ENCODE measurements at places on chromosomes 2 and 18.

GRCh38 chr18:52175406-52175805 lies 164.6 kb upstream of the DCC start:
- no peak for DNase-seq

- no peak for DNase-seq
These were observed 95.6 kb downstream of the LAMA3 start for GRCh38 chr18:23784832-23785245.

DNA sequence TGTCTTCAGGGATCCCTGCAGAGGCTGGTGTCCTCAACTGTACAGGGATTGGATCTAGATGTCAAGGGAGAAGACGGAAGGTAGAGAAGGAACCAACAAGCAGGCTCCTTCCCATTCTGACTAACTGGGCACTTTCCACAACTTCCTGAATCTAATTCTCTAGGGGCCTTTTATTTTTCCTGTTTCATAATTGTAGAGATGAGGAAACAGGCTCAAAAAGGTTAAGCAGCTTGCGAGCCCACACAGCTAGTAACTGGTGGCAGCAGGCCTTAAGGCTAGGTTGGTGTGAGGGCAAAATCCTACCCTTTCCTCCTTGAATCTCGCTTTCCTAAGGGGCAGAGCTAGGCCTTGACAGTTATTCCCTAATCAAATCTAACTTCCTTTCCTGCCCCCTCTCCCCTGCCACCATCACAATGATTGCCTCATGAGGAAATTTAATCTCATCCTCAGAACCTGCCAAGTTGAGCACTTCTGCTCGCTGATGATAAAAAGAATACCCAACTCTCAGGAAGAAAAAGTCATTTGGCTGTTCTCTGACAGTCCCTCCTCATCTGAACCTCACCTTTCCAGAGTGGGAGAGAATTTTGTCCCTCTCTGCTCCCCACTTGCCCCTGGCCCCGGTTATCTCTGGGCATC lies 35.7 kb upstream of the POLE4 start:
- no peak for DNase-seq

GRCh38 chr2:14951569-14952285 lies 319.2 kb downstream of the LRATD1 start:
- no peak for DNase-seq

DNA sequence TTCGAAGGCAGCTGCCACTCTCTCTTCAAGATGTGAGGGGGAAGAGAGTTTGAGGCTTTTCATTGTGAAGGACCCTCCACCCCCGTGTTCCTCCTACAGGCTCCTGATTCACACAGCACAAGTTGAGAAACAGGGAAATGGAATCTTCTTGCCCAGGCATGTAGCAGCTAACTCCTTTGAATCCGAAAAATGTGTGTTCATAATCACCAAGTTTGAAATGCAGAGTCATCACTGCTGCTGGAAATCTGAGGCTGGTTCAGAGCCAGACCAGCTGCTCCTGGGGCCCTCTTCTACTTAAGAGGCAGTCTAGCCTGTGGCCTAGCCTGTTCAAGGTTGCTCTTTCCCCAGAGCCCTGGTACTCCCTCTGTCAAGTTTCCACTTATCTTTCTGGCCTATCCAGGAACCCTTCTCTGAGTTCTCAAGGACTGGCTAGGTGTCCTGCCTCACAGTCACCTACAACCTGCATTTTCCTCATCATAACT lies 166.4 kb downstream of the TMEM247 start:
- DNase-seq, result no peak

GRCh38 chr2:86661333-86661732 lies 37.7 kb upstream of the RNF103 start:
- no peak for DNase-seq

- no peak for DNase-seq
These were observed 64.9 kb downstream of the MCFD2 start for GRCh38 chr2:46850742-46851141.

DNA sequence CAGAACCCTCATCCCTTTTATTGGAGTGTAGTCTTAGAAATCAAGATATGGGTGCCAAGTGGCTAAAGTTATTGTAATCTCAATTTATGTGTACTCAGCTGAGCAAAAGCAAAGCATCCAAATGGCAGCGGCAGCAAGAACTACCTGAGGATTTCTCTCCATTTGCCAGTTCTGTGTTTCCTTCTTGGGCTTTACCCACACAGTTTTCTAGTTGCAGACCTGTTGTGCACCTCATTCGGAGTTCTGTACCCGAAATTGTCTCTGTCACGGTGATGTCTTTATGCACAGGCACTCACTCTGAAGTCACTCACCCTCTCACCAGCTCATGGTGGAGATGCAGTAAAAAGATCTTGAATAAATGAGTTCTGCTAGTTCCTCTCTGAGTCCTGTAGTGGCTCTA lies 43.6 kb downstream of the INPP4A start:
- DNase-seq, result no peak

DNA sequence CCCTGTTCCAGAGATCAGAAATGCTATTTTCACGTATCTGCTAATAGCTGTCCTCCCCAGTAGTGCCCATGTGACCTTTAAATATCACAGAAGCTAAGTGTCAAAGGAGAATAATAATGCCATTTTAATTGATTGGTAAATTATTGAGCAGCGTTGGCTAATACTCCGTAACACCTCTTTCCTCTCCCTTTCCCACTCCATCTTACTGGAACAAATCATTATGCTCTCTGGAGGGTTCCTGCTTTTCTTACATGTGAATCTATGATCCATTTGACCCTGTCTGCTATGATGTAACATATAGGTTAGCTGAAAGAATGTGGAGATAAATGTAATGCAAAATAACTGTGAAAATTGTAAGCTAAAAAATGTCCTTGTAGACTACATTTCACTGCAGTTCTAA lies 383.6 kb upstream of the GYPC start:
- no peak for DNase-seq

- no peak for DNase-seq
These were observed 102.3 kb upstream of the RFX8 start for GRCh38 chr2:101577173-101577572.

DNA sequence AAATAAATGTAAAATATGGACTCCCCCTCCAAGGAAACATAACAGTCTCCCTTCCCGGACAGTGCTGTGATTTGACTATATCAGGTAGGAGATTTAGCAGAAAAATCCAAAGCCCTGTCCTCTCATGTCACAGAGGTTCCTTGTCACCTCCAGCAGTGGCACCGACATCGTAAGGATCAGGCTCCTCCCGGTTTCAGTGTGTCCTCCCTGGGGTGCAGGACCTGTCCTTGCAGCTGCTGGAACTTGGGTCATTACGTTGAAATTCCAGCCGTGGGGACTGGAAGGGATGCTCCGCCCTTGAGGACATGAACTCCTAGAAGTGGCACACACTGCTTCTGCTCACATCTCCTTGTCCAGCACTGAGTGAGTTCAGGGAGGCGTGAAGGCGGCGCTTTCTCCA lies 101.1 kb upstream of the ODC1 start:
- DNase-seq, result no peak

DNA sequence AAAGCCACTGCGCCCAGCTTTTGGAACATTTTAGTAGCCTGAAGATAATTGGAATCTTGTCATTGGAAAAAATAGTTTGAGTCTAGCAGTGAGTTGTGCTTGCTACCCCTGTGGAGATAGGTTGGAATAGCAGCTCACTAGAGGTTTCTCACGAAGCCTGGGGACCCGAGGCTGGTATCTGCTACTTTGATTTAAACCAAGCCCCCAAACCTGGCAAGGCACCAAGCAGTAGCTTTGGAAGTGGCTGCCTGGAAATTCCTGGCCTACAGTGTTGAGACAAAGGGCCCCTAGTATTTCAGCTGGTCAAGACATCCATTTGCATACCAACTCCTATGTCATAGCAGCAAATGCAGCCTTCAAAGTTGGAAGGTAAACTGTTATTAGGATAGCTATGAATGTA lies 42.1 kb downstream of the NOP58 start:
- no peak for DNase-seq

DNA sequence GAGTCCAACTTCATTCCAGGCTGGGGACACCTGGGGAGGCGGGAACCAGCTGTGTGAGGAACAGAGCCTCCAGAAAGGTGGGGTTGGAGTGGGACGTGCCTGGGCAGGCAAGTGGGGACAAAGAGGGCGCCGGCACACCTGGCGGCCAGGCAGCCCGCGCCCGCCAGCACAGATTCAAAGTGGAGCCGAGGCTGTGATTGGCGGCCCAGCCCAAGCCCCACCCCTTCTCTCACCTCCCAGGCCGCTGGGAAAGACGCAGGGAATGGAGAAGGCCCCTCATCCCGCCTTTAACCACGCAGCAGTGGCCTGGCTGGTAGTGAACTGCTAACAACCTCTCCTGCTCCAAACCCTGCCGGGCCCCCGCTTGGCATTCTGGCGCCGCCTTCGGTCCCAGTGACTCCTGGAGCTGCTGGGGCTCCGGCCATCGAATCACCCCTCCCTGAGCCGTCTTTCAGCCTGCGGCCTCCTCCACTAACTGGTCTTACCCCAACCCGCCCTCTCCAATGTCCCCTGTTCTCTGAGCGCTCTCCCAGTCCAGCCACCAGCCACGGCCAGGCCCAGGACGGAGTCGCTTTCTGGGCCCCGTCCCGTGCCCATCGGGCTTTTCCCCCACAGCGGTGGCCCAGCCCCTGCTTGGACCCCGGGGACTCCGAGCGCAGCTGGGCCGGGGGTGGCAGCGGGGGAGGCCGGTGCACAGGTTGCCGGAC lies 27.9 kb upstream of the PTMA start:
- no peak for DNase-seq

DNA sequence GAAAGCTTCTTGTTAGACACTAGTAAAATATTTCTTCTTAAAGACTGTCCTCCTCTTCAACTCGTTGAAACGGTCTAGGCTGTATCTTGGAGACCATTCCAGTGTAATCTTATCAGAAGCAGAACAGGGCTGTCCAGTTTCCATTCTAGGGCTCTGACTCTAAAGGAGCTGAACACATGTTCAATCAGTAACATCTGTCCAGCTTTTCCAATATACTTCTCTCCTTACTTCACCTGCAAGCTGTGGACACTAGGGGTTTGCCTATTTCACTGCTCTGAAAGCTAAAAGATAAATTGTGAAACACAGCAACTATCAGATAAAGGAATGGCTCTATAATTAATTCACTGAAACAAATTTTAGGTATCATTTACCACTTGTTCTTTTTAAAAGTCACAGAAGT lies 73.8 kb downstream of the ZNF385B start:
- DNase-seq, result no peak

DNA sequence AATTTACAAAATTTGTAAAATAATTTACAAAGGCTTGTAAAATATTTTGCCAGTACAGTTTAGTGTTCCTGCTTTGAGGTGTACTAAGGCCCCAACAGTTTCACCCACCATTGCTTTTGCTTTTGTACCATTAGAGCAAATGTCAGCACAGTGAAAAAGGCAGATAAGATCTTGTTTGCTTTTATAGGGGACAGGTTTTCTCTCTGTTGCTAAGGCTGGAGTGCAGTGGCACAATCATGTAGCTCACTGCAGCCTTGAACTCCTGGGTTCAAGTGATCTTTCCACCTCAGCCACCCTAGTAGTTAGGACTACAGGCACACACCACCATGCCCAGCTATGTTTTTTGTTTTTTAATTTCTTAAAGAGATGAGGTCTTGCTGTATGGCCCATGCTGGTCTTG lies 19.6 kb upstream of the NPC1 start:
- DNase-seq, result no peak

GRCh38 chr2:165239230-165239629 lies at the start of gene SCN2A:
Gene SCN2A (plus strand): TSS chr2:165239414. CDS start chr2:165295824, 56,410 bp downstream.
- no peak for DNase-seq

DNA sequence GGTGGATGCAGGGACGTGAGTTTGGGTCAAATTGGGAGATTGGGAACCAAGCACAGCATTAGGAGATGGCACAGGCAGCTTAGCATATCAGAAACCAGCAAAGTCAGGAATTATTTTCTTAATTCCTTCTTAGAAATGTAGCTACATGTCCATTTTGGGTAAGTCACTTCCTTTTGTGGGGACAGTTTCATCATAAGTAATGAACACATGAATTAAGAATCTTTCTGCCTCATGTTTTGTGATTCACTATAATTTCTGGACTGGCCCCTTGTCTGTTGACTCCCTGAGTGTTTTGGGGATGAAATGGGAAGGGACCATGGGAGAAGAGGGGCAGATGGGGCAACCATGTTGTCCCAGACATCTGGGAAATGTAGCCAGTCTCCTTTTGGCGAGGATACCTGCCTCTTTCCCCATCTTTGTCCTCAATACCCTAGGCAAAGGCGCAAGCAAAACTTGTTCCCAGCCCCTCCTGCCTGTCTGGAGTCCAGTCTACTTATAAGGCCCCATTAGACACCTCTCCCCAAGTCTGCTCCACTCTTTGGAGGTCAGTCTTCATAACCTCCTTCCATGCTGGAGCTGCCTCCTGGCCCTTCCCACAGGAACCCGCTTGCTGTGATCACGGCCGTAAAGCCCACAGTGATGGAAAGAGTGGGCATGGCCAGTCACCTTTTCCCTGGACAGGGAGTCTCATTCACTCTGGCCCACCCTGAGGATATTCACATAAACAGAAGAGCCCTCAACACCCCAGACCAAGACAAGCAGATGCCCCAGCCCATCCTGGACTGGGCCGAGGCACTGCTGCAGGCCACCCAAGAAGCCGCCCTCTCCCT lies 25.7 kb downstream of the MTHFD2 start:
- no peak for DNase-seq

DNA sequence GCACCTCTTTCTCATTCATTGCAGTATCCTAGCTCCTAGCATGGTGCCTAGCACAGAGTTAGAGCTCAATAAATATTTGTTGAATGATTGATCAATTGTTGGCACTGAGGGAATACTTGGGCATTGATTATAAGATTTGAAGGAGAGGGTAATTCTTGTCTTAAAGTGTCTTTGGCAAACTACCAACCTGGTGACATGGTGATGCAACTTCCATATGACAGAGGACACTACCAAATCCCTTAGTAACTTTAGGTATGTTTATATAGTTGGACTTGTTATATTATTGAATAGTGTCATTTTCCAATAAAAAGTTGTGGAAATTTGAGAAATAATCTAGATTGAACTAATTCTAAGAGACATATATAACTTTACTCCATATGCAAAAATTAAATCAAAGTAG lies 58.6 kb upstream of the CHMP1B start:
- DNase-seq, result no peak

DNA sequence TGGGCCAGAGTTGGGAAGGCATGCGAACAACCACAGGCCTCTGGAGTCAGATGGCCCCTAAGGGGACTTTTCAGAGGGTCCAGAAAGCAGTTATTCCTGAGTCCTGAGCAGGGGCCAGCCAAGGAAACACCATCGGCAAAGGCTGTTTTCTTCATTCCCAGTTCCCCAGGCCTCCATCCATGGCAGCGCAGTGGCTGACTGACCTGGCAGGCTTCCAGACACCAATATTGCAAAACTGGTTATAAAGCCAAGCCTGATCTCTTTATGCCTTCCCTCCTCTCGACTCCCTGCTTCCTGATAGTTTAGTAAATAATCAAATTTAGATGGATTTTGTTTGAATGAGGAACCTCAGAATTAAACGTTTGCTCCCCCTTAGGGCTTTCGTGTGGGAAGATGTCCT lies 133.4 kb upstream of the ITGA6 start:
- DNase-seq, result no peak

DNA sequence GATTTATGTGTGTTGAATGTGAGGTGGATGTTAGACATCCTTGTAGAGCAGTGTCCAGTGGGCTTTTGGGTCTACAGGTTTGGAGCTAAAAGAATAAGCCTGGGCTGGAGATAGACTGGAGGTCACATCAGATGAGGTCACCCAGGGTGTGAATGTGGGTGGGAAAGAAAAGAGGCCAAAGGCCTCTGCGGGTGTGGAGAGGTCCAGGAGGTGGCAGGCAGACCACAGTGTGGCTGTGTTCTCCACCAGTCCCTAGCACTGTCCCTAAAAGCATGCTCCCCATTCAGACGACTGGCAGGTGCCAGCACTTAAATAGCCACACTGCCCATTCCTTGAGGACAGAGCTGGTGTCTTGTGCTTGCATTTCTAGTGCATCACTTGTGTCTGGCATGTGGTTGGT lies 4.1 kb downstream of the ATG4B start:
- DNase-seq, result no peak

- no peak for DNase-seq
These were observed 9.0 kb downstream of the ERFE start for GRCh38 chr2:238167761-238168160.
